ENCODE measurements at places on chromosomes 7 and 10.
A peak's percentile ranks its signal among the peaks of the same experiment; 100 is the strongest.

GRCh38 chr10:62903828-62904227 is 87.7 kb upstream of the EGR2 start:
- DNase-seq, result no peak

- DNase-seq, result no peak
These were observed 237.7 kb upstream of the TMEM72 start for GRCh38 chr10:44673245-44673983.

DNA sequence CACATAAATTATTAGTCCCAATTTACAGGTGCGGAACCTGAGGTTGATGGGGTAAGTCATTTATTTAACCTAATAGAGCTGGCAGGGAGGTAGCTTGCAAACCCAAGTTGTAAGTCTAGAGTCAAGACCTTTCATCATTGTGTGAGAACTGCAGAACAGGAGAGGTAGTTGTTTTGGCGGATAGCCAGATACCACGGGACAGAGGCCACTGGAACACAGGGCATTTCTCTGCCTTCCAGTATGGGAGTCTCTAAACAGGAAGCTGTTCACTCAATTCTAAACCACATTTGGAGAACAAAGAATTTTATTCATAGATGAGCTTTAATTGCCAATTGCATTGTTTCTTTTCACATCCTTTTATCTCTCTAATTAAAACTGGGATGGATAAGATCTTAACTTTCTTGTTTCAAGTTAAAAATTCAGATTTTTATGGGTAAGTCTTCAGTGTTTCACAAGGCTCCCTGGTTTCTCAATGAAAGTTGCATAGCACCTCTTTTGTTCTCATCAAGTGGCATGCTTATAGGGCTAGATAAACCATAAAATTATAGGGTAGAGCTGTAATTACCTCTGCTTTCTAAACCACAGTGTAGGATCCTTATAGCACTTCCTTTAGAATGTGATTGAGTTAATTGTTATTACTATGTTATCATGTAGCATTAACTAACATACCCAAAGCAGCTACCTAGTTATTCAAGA is 489.0 kb downstream of the GATA3 start:
- no peak for DNase-seq

DNA sequence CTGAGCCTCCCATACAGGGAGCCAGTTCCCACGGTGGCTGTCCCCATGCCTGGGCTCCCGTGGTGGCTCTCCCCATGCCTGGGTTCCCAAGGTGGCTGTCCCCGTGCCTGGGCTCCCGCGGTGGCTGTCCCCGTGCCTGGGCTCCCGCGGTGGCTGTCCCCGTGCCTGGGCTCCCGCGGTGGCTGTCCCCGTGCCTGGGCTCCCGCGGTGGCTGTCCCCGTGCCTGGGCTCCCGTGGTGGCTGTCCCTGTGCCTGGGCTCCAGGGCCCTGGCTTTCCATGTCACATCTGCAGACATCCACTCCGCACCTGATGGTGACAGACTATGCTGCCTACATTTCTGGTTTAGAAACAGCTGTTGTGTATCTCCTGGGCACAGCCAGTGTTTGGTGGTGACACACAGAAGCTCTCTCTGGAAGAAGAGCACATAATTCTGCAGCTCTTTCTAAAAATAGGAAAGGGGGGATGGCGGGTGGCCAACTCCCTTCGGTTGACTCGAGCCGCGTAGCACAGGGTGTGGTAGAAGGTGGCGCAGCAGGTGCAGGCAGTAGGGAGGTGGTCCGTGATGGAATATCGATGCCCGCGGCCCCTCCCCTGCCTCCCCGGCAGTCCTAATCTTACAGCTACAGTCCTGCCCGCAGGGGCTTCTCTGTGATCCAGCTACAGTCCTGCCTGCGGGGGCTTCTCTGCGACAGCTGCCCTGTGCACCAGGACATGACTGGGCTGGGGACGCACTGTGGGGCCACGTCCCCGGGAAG is 251.2 kb downstream of the DNAJB6 start:
- no peak for DNase-seq

GRCh38 chr7:96244992-96245292 is 77.0 kb downstream of the SLC25A13 start:
- DNase-seq, result no peak

GRCh38 chr10:24848195-24848594 is 104.2 kb downstream of the PRTFDC1 start:
- no peak for DNase-seq

GRCh38 chr10:72692994-72693781 is 1.2 kb downstream of the MCU start:
- no peak for DNase-seq

DNA sequence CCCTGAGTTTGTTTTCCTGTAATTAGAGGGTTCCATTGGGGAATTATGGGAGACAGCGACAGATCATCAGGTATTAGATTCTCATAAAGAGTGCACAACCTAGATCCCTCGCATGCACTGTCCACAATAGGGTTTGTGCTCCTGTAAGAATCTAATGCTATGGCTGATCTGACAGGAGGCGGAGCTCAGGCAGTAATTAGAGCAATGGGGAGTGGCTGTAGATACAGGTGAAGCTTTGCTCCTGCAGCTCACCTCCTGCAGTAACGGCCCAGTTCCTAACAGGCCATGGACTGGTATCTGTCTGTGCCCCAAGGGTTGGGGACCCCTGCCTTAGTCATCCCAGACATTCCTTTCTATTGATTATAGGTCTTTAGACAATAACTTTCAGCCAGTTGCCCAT is 894 bp upstream of the ZSCAN21 start:
- no peak for DNase-seq

DNA sequence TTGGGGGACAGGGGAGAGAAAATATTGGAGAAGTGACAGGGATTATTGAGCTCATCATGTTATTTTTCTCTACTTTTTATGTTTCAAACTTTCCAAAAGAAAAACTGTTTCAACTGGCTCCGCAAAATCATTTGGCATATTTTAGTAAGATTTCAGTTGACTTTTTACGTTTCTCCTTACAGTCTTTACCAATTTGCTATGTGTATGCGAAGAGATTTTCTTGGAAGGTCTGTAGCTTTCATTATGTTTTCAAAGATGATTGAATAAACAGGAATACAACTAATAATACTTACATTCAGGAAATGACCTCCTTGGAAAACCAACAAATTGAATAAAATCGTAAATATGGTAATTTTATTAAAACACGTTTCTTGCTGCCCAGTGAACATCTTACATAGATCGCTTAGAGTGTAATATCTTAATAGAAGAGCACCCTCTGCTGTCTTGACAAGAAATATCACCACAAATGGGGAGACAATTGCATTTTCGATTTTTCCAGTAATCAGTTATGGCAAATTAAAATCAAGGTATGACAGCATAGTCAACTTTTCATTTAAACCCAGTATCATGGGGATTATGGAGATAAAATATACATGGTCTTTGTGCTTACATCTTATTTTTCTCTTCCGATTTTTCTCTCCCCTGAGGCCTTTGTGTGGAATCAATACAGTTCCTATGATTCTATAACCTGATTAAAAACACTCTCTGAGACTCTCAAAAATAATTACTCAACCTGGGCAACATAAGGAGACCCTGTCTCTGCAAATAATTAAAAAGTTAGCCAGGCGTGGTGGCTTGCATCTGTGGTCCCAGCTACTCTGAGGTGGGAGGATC is 43.1 kb downstream of the MBL2 start:
- no peak for DNase-seq

GRCh38 chr10:119517235-119518141 is 25.0 kb downstream of the RGS10 start:
- peak; percentile 64 for DNase-seq

DNA sequence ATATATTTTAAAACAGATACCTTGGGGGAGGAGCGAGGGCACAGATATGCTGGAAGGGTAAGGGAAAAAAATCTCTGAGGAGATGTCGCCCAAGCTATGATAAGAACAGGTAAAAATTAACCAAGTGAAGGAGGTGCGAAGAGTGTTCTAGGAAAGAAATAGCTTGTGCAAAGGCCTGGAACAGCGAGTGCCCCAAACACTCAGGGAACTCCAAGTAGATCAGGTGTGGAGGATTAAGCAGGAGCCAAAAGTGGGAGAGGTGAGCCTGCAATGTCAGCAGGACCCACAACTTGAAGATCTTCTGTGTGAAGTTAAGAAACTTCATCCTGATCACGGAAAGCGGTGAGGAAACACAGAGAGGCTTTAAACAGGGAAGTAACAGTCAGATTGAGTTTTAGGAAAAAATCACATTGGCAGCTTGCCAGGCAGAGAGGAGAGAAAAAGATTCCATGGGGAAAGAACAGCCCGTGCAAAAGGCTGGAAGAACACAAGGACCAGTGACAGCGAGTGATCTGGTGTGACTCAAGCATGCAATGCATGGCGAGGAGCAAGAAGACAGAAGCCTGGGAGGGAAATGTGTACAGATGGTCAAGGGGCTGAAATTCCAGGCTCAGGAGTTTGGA is 30.7 kb downstream of the FGF8 start:
- no peak for DNase-seq

- DNase-seq, result no peak
These were observed 53.8 kb upstream of the ITGB8 start for GRCh38 chr7:20276705-20277472.

DNA sequence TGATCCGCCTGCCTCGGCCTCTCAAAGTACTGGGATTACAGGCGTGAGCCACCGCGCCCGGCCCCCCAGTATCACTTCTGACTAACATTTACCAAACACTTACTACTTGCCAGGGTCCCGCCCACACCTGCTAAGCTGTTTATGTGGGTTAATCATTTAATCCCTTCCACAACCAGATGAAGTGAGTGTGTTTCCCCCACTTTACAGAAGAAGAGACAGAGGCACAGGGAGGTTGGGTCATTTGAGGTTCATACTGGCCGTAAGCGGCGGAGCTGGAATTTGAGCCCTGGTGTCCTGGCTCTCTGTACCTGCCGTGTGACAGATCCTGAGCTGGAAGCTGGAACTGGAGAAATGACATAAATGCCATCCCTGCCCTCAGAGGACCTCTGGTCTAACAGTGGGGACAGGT is 15.1 kb upstream of the VPS37D start:
- DNase-seq, result no peak

DNA sequence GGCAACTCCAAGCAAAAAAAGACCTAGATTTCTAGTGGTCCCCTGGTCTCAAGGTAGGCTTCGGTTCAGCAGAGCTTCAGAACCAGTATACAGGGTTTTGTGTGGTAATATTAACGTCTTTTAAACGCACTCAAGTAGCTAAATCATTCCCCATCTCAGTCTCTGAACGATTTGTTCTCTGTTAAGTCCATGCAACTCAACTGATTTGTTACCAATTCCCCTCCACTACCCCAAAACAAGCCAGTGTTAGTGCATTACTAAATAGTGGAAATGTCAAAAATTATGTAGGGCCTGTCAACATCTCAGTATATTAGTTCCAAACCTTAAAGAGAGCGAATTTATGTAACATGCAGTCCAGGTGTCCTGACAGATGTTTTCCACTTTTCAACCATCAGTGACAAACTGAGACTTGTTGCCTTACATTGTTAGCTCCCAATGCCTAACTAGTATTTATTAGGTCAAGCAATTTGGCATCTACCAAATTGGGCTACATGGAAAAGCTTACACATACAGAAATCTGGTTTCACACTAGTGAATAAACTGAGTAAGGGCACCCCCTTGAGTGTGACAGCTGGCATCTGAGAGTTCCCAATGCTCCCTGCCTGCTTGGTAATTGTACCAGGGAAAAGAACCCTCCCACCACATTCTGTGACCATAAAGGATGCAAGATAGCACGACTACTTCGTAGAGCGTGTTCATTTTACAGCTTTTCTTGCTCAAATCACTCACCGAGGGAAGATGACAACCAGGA is 12.2 kb downstream of the HNRNPA2B1 start:
- no peak for DNase-seq

DNA sequence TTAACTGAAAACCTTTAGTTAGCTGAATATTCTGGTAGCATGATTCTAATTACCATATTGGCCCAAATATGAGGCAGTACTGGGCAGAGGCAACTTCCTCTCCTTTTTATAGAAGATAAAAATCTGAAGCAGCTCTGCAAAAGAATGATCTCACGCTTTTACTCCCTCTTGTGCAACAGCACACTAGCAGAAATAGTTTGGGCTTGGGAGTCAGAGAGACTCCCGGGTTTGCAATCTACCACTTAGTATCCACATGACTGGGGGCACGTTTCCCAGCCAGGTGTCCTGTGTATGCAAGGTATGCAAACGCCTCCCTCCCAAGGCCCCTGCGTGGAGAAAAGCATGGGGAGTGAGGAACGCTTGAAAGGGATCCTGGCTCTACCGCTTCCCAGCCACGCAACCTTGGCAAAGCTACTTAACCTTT is 47.2 kb upstream of the RHEB start:
- DNase-seq, result no peak

DNA sequence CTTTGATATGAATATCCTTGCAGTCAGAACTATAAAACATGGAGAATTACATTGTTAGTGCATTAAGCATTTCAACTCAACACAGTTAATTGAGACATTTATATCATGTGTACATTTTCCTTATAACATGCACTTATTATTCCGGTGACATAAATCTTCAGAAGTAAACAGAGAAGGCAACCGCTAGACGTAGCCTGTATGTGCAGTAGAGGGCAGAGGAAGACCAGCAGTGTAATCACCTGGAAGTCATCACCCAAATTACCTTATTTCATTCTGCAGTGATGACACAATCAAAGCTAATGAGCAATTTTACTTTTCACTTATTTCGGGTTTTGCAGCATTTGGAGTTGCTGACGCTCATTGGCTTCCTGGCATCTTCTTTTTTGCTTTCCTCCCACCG is 394.6 kb downstream of the SDK1 start:
- peak; percentile 6 for DNase-seq

DNA sequence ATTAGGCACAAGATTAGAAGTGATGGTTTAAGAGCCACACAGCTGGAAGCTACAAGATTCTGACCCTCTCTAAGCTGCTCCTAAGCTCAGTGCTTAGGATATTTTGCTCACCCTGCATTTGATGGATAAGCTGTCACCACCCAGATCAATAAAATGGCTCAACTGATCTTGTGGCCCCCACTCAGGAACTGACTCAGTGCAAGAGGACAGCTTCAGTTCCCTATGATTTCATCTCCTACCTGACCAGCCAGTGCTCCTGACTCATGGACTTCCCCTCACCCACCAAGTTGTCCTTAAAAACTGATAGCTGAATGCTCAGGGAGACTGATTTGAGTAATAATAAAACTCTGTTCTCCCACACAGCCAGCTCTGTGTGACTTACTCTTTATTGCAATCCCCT is 833.8 kb downstream of the GRID1 start:
- DNase-seq, result no peak

DNA sequence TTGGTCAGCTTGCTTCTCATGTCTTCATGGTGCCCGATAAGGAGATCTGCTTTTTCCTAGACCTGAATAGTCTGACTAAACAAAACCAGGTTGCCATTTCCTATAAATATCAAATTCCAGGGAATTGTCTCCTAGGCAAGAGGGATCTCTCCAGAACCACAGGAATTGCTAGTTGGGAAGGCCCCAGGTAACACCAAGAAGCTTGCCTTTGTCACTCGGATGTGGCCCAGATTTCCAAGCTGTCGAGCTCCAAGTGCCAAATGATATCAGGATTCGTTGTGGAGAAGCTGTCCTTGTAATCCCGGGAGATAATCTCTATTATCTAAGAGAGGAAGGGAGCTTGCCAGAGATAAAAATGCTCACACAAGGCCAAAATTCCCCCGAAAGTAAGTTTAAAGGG is 1288.5 kb upstream of the AUTS2 start:
- no peak for DNase-seq

GRCh38 chr7:11188529-11189310 is 215.0 kb downstream of the PHF14 start:
- DNase-seq, result no peak

- DNase-seq, result no peak
These were observed 72.9 kb upstream of the ARMC3 start for GRCh38 chr10:22854935-22855421.

GRCh38 chr10:69382382-69383117 is 34.2 kb downstream of the TACR2 start:
- DNase-seq, result no peak
